ENCODE measurements at places on chromosomes 13 and 19.

GRCh38 chr19:49340069-49340864, 5.1 kb downstream of the CD37 start:
- no peak for DNase-seq

DNA sequence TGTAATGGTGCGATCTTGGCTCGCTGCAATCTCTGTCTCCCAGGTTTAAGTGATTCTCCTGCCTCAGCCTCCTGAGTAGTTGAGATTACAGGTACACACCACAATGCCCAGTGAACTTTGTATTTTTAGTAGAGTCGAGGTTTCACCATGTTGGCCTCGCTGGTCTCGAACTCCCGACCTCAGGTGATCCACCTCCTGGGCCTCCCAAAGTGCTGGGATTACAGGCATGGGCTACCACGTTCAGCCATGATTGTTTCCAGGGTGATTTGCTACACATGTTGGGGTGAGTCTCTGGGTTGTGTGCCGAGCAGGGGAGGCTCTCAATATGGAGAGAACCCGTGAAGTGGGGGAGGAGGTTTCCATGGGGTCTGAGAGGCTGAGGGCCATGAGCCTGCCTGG, 24.8 kb upstream of the CEACAM21 start:
- no peak for DNase-seq

GRCh38 chr13:80276371-80277289, 64.3 kb downstream of the SPRY2 start:
- DNase-seq = no peak

DNA sequence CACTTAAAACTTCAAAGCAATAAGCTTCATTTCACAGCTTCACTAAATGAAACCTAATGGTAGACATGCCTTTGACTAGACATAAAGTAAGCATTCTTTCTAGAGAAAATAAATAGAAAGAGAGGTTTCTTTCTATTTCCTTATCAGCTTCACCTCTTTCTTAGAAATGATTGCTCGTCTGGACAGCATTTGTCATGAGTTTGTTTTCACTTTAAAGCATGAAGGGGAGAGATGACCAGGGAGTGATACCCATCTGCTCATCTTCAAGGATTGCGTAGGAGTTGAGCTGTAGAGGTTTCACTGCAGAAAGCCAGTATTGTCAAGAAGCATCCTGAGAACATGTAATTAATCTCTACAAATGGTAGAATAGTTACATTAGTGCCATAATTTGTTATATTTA, 61.3 kb downstream of the COL4A2 start:
- no peak for DNase-seq

- no peak for DNase-seq
These were observed 117.6 kb upstream of the SOX21 start for GRCh38 chr13:94829837-94830365.

GRCh38 chr19:3099347-3100145, 5.4 kb downstream of the GNA11 start:
- no peak for DNase-seq

DNA sequence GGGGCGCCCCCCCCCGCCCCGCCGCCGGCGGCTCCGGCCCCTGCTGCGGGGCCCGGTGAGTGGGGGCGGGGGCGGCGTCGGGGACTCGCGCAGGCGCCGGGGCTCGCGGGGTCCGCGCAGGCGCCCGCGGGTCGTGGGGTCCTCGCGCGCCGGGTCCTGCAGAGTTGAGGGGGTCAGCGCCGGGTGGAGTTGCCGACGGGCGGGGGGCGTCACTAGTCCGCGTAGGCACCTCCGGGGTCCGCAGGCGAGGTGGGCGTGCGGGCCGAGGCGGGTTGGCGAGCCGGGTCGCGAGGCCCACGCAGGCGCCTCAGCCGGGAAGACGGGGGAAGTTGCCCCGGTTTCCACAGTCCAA, 365 bp downstream of the PPP6R1 start:
- DNase-seq = no peak

GRCh38 chr19:35353635-35354034, 4.6 kb upstream of the FFAR3 start:
- no peak for DNase-seq
